Stimulated activated CD4-positive, alpha-beta T cell treated with anti-CD3 and anti-CD28 coated beads, Interleukin-15, amount 100 ng/mL, for 1 hour (primary cell): ENCODE measurements at places on chromosomes 2 and 18.

GRCh38 chr2:5683471-5683870 is 8.7 kb upstream of the SOX11 start:
- no peak for DNase-seq

DNA sequence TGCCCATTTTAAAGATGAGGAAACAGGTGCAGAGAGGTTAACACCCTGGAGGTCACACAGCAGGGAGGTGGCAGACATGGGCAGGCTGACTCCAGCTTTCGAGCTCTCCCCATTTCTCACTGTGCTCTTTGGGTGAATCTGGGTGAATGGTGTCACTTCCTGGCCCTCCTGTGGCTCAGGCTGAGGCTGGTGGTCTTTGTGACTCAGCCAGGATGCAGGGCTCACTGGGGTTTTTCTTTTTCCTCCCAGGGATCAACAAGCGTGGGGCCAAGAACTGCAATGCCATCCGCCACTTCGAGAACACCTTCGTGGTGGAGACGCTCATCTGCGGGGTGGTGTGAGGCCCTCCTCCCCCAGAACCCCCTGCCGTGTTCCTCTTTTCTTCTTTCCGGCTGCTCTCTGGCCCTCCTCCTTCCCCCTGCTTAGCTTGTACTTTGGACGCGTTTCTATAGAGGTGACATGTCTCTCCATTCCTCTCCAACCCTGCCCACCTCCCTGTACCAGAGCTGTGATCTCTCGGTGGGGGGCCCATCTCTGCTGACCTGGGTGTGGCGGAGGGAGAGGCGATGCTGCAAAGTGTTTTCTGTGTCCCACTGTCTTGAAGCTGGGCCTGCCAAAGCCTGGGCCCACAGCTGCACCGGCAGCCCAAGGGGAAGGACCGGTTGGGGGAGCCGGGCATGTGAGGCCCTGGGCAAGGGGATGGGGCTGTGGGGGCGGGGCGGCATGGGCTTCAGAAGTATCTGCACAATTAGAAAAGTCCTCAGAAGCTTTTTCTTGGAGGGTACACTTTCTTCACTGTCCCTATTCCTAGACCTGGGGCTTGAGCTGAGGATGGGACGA is 13.2 kb downstream of the ITM2C start:
- no peak for DNase-seq

DNA sequence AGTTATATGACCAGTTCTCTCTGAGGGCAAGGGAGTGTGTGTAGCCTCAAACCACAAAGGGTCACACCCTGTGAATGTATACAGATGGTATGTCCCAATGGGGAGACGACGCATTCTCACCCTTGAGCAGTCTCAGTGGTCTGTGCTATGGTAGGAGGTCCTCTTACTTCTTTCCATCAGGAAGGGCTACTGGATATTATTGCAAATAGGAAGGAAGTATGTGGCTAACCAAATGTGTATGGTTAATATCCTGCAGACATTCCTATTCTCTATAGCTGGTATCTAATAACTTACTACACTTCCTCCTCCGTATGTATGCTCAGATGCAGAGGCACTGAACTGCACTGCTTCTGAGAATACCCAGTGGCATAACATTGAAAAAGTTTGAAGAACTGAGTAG is 306.7 kb upstream of the CCDC68 start:
- DNase-seq: no peak

- no peak for DNase-seq
These were observed 31.6 kb upstream of the PPM1B start for GRCh38 chr2:44137048-44137447.

GRCh38 chr2:189933041-189933440 is 129.5 kb downstream of the MSTN start:
- no peak for DNase-seq

- no peak for DNase-seq
These were observed 48.2 kb downstream of the CFAP221 start for GRCh38 chr2:119592436-119592835.

GRCh38 chr2:231590614-231591013 is 2.0 kb upstream of the TEX44 start:
- no peak for DNase-seq

DNA sequence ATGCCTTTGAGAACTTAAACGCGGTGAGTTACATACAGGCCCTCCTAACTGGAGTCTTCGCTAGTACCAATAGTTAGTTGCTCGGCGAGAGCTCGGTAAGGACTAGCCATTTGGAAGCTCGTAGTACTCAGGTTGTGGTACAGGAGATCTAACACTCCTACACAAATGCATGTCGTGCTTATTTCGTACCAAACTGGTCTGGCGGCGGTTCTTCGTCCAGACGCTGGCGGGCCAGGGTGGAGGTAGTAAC is 346 bp upstream of the VRK2 start:
- no peak for DNase-seq

DNA sequence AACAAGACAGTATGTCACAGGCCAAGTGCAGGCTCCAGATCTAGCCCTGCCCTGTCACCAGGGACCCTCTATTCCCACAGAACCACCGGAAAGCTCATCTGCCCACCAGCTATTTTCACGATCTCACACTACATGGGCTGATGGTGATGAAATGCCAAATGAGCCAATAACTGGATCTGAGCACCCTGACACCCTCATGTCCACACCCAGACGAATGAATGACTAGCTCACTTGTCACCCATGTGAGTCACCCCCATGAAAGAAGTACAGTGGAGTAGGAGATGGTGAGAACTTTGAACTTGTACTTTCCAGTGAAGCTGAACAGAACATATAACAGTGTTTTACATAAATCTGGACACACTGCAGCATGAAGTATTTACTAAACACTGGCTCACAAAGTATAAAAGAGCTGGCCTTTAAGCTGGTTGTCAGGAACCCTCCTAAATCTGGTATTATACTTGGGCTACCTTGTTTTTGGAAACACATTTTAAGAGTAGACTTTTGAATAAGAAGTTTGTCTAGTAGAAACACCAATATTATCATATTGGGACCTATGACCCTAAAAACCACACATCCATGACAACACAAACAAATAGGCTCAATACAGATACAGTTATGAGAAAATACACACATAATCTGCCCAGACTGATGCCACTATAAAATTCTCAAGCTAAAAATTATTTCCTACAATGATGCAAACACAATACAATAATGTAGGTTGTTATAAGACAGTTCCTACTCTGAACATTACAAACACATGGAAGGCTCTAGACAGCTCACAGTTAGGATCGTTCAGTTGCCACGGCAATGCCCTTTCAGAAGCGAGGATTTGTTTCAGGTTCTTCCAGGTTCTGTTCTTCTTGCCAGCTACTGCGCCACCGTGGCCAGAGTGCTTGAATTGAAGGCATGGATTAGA is 19.0 kb downstream of the INO80C start:
- DNase-seq: no peak

DNA sequence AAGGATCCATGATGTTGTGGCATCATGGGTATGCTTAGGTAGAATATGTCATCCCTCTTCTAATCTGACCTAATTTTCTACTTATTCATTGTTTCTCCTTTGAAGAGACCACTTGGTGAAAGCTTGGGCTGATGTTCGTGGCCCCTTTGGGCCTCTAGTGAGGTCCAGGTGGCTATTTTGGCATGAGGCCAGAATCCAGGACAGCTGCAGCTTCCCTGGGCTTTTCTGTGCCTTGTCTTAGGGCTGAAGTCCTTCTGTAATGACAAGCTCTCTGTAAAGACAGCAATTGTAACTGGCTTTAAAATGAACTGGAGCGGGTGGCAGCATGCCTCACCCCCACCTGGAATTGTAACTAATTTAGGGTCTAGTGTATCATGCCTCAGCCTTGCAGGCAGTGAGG is 15.6 kb upstream of the MC2R start:
- DNase-seq: no peak

- DNase-seq: no peak
These were observed 123.7 kb downstream of the COL6A3 start for GRCh38 chr2:237290261-237290660.

DNA sequence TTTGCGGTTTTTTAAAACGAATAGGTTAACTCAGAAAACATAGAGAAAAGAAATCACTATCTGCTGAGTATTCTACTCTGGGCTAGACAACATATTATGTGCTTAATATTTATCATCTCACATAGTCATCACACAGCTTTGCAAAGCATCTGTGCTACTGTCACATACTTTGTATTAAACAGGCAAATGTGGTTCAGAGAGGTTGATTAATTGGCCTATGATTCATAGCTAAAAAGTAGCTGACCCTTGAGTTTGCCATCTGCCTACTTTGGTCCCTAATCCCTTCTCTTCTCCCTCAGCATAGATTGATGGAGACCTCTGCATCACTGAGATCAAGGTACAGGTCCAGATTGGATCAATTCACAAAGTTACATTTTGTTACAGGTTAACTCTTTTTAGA is 21.4 kb downstream of the ANKRD30B start:
- no peak for DNase-seq

DNA sequence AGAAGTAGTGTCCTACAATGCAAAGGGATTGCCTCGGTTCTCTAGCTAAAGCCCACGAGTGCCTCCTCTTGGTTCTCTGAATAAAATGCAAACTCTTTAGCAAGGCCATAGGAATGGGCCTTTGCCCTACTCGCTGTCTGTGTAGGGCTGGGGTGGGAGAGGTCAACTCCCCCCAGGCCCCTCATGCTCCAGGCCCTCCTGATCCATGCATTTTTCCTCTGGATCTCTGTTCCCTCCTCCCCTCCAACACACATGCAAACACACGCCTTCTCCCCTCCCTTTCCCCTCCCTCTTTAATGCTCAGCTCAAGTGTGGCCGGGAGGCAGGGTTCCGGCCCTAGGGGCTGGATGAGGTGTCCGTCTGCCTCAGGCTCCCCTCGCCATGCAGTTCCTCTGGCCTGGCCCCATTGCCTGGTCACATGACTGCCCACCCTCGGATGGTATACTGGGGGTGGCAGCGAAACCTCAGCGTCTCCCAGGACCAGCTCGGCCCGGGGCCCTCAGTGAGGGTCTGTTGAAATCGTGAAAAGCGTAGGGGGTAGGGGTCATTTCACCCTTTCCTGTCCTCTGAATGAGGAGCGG is 14.9 kb upstream of the KLF11 start:
- no peak for DNase-seq

- DNase-seq: no peak
These were observed 95.6 kb upstream of the ITGB6 start for GRCh38 chr2:160295519-160296207.

GRCh38 chr2:28267282-28267681 is 125.4 kb upstream of the FOSL2 start:
- DNase-seq: no peak
